ENCODE measurements at places on chromosomes 12 and 14. TPM values are rescaled to one million over a fixed set of nuclear protein-coding genes. Genes with fewer than 3 reads are reported as not detected.

- no peak for DNase-seq
Measured at GRCh38 chr12:58925111-58925611, 4.9 kb upstream of the LRIG3 start.

DNA sequence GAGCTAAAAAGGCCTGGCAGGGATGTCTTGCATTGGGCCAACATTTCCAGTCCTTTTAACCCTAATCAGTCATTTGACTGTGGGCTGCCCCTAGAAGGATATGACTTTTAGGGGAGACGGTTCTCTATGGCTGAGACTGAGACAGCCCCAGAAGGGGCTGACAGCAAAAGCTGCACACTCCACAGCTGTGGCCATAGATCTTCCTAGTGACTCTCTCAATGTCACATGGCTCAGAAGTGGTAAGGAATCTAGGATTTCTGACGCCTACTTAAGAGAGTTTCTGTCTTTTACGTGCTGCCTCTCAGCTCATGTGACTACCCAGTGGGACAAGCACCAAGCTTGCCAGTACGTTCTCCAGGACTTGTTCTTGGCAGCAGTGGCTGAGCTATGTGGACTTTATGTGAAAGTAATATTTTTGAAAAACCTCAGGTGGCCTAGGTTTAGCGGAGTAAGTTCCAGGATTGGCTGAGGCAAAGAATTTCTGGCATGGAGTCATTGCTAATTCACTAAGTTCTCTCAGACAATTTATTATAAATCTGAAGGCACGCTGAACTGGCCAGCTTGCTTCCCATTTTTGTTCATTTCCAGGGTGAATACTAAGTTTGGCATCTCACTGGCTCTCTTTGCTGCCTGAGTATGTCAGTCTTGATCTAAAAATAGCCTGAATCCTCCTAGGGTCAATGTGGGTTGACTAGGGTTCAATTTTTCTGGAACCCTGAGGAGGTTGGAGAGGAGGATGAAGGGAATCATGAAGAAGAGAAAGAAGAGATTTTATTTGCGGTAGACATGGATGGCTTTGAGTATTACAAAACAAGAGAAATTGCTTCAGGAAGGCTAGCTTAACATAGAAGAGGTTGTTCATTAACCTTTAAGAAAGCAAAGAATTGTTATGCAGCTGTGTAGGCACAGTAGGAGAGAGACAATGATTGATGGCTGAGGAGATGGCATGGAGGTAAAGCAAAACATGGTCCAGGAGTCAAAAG, 271.8 kb downstream of the AEBP2 start:
- DNase-seq = no peak

- DNase-seq = no peak
Measured at GRCh38 chr12:47408171-47408871, 297.5 kb downstream of the RPAP3 start.

DNA sequence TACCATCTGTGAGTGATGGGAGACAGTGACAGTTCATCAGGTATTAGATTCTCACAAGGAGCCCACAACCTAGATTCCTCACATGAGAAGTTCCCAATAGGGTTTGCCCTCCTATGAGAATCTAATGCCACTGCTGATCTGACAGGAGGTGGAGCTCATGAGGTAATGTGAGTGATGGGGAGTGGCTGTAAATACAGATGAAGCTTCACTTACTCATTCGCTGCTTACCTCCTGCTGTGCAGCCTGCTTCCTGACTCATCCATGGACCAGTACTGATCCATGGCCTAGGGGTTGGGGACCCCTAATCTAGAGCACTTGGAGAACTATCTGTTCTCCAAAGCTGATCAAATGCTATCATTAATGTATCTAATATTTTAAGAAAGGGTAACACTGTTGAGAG, 17.7 kb downstream of the CLEC2D start:
- DNase-seq = no peak

DNA sequence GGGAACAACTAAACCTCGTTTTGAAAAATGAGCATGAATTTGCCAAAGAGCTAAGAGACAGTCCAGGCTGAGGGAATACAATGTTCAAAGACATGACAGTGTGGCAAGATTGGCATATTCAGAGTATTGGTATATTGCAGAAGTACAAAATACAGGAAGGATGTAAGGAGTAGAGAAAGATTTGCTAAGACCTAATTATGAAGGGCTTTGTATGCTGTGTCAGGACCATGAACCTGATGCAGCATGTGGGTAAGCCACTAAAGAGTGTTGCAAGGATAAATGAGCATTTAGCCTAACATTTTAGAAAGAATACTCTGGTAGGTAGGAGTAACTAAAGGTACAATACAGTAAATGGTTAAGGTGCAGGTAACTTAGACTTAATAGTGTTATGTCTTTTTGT, 65.1 kb downstream of the KTN1 start:
- DNase-seq = no peak

Gene DIABLO
- 26.0 TPM for total RNA-seq

Gene TEX22
- total RNA-seq = 0.46 TPM

Measured in right cardiac atrium (tissue), 5 donors.